Stimulated activated CD8-positive, alpha-beta memory T cell treated with anti-CD3 and anti-CD28 coated beads, Interleukin-12 subunit alpha, Interleukin-12 subunit beta, amount 100 ng/mL, for 1 hour (primary cell): ENCODE measurements at places on chromosomes 2 and 18.

GRCh38 chr2:213001297-213001910 is 150.0 kb downstream of the IKZF2 start:
- DNase-seq = no peak

- DNase-seq = peak; percentile 81
Observed at GRCh38 chr2:134917888-134918525, 615 bp upstream of the CCNT2 start.

DNA sequence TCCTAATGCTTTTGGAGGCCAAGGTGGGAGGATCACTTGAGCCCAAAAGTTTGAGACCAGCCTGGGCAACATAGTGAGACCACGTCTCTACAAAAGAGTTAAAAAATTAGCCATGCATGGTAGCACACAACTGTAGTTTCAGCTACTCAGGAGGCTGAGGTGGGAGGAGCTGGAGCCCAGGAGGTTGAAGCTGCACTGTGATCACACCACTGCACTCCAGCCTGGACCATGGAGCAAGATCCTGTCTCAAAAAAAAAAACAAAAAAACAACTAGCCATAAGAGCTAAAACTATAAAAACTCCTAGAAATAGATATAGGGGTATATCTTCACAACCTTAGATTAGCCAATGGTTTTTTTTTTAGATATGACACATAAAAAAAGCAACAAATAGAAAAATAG is 16.9 kb upstream of the COL6A3 start:
- no peak for DNase-seq

DNA sequence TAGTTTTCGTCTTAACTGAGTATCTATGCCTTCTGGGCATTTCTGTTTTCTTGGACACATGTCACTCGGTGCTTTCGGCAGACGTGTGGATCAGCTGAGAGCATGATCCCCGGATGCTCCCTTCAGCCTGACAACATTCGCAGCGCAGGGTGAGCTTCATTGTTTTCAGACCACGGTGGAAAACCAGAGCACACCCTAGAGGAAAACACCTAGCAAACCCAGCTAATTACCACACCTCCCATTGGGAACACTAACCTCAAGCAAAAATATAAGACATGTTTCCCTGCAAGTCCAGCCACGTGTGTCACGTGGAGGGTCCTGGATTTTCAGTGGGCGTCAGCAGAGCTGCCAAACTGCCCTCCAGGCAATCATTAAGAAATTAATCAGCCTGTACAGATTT is 31.0 kb downstream of the ANKRD29 start:
- no peak for DNase-seq

DNA sequence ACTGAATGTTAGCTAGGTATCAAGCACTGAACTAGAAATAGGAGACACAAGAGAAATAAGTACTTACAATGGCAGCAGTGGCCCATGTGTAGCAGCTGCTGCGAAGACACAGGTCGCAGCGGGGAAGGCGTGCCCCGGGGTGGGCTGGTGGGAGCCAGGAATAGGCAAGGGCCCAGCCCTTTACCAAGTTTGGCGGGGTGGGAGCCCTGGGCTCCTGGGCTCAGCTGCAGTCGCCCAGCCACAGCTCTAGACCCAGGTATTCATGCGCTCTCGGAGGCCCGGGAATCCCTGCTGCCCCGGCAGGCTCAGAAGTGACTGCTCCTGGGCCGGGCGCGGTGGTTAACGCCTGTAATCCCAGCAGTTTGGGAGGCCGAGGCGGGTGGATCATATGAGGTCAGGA is 1287.3 kb downstream of the CNTNAP5 start:
- no peak for DNase-seq
